Endothelial cell (in vitro differentiated cells): ENCODE measurements at places on chromosomes 5 and 9. TPM values are rescaled to one million over a fixed set of nuclear protein-coding genes. Genes with fewer than 3 reads are reported as not detected.
A peak's percentile ranks its signal among the peaks of the same experiment; 100 is the strongest.

The STKLD1 gene
- 0.64 TPM for total RNA-seq

The AQP3 gene
- 6.0 TPM for total RNA-seq

The FEM1C gene
- 16.8 TPM for total RNA-seq

The TAF1L gene
- not detected for total RNA-seq

The PLPP1 gene
- 11.3 TPM for total RNA-seq

The TMEM252 gene
- total RNA-seq: not detected

- DNase-seq: no peak
These were observed 26.2 kb downstream of the LHX2 start for GRCh38 chr9:124037790-124038189.

DNA sequence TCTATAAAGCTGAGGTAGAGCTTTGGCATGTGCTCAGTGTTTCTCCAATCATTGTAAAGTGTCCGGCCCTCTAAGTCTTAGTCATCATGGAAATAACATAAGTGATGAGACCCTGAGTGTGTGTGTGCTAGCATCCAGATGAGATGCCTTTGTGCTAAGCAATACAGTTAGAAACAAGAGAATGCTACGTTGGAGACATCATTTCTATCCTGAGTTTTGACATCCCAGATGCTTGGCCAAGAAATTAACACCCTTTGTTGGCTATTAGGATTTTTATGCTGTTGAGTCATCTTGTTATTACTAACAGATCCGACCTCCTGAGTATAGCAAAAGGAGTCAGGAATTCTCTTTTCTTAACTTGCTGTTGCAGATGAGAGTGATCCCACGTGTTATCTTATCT, 508.0 kb downstream of the GADD45G start:
- DNase-seq: no peak

- DNase-seq: no peak
These were observed 143.9 kb downstream of the SEMA5A start for GRCh38 chr5:9401786-9402472.

GRCh38 chr9:74497748-74498620, 849 bp downstream of the RORB start:
- DNase-seq: peak; percentile 45

GRCh38 chr5:159420940-159421339, 90.7 kb upstream of the IL12B start:
- DNase-seq: no peak

- no peak for DNase-seq
These were observed 14.4 kb downstream of the NACC2 start for GRCh38 chr9:136080716-136081112.

DNA sequence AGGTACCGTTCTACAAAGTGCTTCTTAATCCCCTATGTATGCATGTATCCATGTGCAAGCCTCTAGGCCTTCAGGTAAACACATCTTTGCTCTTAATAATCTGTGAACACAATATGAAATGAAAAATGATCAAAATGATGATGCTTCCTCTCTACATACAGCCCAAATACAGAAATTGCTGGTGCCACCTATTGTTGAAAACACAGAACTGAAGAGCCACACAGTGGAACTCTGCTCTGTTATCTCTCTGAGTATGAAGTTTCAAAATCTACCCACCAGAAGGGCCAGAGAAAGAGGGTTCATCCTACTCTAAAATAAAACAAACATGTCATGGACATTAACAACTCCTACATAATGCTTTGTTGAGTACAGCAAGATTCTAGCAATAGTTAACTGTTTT, 71.3 kb downstream of the GLIS3 start:
- no peak for DNase-seq

DNA sequence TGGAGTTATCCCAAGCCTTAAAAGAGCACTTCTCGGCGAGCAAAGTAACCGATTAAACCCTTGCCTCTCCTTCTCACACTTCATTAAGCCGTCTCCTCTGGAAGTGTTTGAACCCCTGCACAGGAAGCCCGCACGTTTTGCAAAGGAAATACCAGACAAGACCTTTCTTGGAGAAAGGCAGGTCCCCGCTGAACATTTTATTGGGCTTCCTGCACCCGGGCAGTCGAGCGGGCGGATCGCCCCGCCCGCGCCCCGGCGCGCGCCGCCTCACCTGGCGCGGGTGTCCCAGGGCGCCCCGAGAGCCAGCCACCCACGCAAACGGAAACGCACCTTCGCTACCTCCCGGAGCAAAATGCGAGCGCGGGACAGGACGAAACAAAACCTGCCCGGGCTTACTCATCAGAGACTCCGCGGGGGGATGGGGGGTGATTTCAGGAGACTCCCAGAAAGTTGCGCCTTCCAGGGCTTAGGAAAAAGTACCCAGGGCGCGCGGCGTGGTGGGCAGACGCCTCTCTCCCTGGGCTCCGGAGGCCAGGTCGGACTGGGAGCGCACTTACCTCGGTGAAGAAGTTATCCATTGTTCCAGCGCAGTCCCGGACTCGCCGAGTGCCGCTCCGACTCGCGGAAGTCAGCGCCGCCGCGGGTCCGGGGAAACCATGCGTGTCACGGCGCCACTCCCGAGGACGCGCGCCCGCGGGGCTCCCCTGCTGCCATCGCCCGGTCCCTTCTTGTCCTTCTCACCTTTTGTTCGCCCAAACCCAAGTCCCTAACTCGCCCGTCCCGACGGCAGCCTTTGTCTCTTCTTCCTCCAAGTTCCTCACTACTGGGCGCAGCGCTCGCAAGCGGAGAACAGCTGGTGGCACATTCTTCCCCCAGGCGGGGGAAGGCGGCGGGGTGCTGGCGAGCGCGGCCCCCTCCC, 598 bp downstream of the MYO10 start:
- DNase-seq: peak; percentile 53

DNA sequence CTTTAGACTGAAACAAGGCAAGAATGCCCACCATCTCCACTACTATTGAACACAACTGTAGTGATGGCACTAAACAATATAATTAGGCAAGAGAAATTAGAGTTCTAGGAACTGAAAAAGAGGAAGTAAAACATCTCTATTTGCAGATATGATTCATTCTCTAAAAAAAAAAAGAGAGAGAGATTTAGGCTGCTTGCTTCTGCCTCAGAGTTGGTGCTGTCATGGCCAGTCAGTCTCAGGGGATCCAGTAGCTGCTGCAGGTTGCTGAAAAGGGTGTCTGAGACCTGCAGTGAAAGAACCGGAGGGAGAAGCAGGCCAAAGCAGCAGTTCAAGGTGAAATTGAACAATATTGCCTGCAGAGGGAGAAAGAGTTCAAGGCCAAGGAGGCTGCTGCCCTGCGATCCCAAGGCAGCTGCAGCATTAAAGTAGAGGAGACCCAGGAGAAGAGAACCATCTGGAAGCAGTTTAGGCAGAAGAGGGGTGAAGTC, 72.5 kb downstream of the AP3B1 start:
- DNase-seq: no peak

DNA sequence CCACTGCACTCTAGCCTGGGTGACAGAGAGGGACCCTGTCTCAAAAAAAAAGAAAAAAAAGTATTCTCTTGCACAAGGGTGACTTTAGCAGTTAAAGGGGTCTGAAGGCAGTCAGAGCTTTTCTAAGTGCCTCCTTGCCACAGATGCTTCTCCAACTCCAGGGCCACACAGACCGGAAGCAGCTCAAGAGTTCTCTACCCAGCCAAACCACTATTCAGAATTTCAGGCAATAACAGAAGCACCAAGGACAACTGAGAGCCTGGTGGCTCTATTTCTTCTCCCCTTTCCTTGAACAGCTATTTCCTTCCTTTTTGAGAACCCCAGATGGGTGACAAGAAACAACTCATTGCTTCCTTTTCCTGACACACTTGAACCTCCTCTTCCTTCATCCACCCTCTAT, 2.2 kb downstream of the FAM219A start:
- DNase-seq: no peak

GRCh38 chr9:113587471-113588031, 124.0 kb downstream of the RGS3 start:
- DNase-seq: peak; percentile 60

- DNase-seq: no peak
These were observed 28.9 kb downstream of the ARHGEF28 start for GRCh38 chr5:73654819-73655318.

DNA sequence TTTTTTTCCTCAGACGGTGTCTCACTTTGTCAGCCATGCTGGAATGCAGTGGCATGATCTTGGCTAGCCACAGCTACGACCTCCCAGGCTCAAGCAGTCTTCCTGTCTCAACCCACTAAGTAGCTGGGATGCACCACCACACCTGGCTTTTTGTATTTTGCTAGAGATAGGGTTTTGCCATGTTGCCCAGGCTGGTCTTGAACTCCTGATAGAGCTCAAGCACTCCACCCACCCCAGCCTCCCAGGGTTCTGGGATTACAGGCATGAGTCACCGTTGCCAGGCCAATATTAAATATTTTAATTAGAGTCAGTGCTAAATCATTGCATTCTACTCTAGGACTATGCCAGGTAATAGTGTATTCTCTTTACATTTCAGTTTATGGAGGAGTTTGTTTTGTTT, 41.5 kb downstream of the UBE2R2 start:
- DNase-seq: no peak

GRCh38 chr5:82234885-82235284, 43.3 kb downstream of the RPS23 start:
- DNase-seq: no peak

- no peak for DNase-seq
These were observed 1364.3 kb downstream of the EFNA5 start for GRCh38 chr5:106306313-106307028.

GRCh38 chr5:84724683-84725082, 340.0 kb upstream of the EDIL3 start:
- DNase-seq: no peak
